T-helper 1 cell (primary cell): ENCODE measurements at places on chromosomes 7 and 10.

- DNase-seq: no peak
These were observed 4.2 kb upstream of the RPP38 start for GRCh38 chr10:15092855-15093408.

- no peak for DNase-seq
These were observed 79.3 kb upstream of the MEOX2 start for GRCh38 chr7:15765753-15766152.

GRCh38 chr7:126541406-126541805, 711.3 kb downstream of the GRM8 start:
- no peak for DNase-seq

GRCh38 chr7:130667593-130668257, 823 bp downstream of the COPG2 start:
- DNase-seq: no peak

DNA sequence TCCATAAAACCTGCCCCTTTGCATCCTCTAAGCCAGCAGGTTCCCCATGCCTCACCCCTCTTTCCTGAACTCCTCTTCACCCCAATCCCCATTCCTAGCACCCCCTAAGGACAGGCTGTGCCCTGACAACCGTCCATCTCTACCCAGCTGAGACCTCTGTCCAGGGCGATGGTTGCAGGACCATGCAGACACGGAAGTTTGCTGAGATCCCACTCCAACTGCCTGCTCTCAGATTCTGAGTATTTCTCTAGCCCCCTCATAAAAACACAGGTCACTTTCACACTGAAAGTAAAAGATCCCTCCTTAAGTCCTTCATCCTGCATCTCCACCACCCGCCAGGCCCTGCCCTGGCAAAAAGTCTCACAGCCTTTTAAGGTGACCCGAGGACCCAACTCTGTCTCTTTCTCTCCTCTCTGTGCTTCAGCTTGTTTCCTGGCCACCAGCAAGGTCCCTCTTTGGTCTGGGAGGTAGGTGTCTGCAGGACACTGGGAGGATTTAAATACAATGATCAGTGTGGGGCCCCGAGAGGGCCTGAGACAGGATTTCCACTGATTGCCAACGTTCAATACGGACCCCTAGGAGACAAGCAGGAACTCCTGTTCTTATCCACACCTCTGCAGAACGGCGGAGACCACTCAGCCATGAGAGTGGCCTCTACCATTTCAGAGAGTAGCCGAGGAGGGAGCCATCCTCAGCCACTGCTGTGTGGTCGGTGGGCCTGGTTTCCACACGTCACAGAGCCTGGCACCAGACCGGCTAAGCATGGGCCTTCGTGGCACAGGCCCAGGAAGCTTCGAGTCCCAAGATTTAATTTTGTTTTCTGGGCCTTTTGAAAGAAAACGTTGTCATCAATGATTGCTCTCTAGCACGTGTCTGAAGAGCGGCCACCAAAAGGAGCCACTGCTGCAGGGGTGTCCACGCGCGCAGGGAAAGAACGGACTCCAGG, 27.9 kb downstream of the CALML3 start:
- no peak for DNase-seq

GRCh38 chr10:129779126-129780111, 184.7 kb downstream of the EBF3 start:
- DNase-seq: no peak

DNA sequence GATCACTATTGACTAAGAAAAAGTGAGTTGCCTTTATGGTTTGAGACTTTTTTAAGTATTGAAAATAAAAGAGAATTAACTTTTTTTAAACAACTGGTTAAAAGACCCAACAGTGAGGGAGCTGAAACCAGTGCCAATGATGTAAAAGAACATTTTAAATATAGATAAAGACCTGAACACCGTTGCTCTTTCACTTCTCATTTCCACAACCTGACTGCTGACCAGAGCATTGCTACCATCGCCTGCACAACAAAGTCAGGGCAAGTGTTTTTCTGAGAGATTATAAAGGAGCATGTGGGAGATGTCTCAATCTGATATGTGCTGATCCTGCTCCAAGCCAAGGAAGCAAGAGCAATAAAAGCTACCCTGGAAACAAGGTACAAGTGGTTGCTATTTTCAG, 34.7 kb downstream of the IMMP2L start:
- no peak for DNase-seq

DNA sequence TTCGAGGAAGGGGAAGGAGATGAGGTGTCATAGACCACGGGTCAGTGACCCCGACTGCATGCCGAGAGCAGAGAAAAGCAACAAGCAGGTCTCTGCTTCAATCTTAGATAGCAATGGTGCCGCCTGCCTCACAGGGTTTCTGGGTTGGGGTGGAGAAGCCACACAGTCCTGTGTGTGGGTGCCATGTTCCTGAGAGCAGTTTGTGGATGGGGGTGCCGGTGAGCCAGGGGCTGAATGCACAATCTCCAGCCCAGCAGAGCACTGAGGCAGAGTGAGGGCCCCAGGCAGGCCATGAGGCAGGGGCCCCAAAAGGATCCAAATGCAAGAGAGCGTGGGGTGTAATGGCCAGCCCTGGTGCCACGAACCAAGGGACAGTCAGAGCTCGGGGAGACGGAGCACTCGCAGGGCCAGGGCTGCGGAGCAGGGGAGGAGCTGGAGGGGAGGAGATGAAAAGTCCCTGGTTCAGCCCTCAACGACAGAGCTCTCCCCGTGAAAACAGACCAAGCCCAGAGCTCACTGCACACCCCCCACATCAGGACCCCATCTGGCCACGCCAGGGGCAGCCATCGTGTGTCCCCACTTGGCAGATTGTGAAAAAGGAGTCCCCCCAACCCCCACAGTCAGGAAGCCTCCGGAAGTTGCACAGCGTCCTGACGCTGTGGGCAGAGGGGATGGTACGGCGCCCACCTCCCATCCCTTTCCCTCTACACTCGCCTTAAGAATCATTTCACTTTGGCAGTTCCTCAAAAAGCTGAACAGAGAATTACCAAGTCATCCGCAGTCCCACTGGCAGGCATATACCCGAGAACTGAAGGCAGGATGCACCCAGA, 19.9 kb downstream of the WDR86 start:
- DNase-seq: no peak

GRCh38 chr10:102675666-102676533, 31.6 kb downstream of the TRIM8 start:
- DNase-seq: no peak

- DNase-seq: no peak
These were observed 6.7 kb downstream of the SLC37A3 start for GRCh38 chr7:140391634-140392033.

- DNase-seq: no peak
These were observed 31.0 kb downstream of the TACR2 start for GRCh38 chr10:69385454-69386350.

- DNase-seq: no peak
These were observed 231.7 kb downstream of the SKIDA1 start for GRCh38 chr10:21293518-21294356.

GRCh38 chr7:7738177-7738576, 19.8 kb upstream of the RPA3 start:
- DNase-seq: no peak

DNA sequence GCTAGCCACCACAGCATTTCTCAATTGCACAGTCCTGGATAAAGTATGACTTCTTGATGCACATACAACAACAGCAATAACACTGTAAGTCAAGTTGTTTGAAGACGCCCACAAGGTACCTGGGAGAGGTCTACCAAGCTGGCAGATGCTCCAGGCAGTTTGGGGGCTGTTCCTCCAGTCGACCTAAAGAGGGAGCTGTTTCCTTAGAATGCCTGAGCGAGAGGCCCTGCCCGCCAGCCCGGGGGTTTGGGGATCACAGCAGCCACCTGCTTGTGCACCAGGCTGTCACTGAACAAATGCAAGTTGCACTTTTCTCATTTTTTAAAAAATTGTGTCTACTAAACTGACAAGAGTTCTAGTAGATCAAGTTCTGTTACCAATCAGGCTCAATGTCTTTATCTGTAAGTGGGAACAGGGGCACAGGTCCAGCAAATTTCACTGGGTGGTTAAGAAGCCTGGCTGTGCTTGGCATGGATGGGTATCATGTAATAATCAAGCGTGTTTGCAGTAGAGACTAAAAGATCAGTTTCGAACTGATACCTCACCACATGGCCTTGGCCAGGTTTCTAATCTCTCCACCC, 193.8 kb upstream of the ADO start:
- peak; percentile 35 for DNase-seq

DNA sequence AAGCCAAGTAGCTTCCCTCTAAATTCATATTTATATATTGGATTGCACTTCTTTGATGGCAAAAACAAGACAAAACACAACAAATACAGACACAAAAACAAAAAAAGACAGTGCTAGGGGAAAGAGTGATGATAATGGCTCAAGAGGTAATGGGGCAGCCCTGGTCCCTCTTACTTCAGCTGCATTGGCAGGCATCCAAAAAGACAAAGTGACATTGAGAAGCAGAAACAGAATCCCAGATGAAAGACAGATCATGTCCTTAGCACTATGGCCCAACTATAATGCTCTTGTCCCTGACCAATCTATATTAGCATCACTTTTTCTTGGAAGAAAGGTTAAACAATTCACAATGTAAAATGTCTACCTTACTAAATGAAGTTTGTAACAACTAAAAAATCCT, 76.2 kb downstream of the GPR85 start:
- DNase-seq: no peak

- no peak for DNase-seq
These were observed 172.3 kb downstream of the NRP1 start for GRCh38 chr10:33162248-33162575.

DNA sequence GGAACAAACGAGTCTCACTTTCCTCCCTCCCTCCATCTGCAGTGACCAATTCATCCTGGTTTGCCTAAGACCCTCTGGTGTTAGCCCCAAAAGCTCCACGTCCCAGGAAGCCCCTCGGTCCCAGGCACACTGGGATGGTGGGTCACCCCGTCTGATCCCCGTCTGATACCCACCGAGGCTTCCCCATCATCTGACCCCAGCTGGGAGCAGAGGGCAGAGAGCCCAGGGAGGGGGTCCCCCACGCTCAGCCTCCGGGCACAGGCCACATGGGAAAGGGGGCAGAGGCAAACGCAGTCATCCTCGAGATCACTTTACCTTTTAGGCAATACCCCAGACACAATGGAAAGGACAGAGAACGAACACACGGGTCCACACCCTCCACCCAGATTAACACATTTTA, 291.6 kb upstream of the PPP2R2D start:
- DNase-seq: no peak

- no peak for DNase-seq
These were observed 6.9 kb downstream of the MYOZ1 start for GRCh38 chr10:73634421-73634820.

- DNase-seq: no peak
These were observed 263.4 kb downstream of the CDC14C start for GRCh38 chr7:49187543-49188268.

- no peak for DNase-seq
These were observed 219.8 kb upstream of the FRMD4A start for GRCh38 chr10:14550471-14550981.

- no peak for DNase-seq
These were observed 35.2 kb downstream of the BTBD16 start for GRCh38 chr10:122306282-122306681.

- DNase-seq: no peak
These were observed 2.4 kb downstream of the GATA3 start for GRCh38 chr10:8056871-8057331.

DNA sequence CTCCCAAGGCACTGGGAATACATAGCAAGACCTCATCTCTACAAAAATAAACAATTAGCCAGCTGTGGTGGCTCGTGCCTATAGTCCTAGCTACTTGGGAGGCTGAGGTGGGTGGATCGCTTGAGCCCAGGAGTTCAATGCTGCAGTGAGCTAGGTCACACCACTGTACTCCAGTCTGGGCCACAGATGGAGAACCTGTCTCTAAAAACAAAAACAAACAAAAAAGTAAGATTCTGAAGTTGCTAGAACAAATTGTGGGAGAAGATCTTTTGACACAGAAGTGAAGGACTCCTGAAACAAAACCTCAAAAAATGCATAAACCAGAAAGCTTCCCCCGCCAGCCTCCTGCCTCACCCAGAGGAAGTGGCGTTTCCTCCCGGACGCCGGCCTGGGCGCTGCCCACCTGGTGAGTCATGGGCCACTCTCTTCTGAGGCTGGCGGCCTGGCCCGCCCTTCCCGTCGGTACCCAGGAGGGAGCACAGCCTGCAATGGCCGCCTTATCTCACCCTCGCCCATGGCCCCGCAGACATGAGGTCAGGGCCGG, 25.4 kb upstream of the ELN start:
- peak; percentile 8 for DNase-seq

DNA sequence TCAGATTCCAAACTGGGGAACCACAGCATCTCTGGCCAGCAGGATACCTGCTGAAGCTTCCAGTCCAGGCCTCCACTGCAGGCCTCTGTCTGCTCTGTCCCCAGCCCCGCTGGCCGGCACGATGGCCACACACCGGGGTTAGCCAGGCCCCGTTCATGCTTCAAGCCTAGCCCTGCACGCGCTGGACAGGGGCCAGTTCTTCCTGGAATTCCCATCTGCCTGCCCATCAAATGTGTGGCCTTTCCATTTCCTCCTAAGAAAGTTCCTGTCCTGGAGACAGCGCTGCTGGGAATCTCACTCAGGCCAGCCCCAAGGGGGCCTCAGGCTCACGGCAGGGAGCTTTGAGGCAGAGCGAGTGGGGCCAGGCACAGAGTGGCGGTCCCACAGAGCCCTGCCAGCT, 18.0 kb downstream of the SH2B2 start:
- DNase-seq: no peak

DNA sequence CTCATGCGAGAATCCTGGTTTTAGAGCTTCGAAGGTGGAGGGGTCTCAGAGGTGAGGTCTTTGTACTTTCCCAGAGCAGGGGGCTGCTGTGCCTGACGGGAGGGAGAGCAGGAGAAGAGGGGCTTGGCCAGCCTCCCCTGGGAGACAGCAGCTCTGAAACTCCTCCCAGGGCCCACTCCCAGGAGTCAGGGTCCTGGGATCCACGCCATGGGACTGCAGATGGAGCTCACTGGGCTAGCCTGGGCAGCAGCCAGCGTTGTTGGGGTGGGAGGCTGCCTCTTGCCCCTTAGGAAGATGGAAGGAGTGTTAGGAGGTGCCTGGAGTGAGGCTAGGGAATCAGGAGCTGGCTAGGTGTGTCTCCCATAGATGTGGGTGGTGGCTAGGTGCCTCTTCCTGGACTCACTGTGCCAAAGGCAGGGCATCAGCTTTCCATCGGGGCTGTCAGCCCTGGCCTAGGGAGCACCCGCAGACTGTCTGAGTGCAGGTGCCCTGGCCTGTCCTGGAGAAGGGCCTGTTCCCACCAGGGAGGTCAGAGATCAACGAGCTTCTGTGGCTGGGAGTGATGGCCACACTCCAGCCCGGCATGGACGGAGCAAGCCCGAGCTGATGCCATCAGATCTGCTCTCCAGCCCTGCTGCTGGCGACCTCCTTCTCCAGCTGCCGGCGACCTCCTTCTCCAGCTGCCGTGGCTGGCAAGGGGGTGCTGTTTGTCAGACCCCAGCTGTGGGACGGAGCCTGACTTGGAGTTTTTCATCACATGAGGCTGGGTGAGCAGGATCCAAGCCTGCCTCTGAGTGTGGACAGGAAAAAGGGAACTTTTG, 111.3 kb downstream of the PTPN20 start:
- DNase-seq: no peak

DNA sequence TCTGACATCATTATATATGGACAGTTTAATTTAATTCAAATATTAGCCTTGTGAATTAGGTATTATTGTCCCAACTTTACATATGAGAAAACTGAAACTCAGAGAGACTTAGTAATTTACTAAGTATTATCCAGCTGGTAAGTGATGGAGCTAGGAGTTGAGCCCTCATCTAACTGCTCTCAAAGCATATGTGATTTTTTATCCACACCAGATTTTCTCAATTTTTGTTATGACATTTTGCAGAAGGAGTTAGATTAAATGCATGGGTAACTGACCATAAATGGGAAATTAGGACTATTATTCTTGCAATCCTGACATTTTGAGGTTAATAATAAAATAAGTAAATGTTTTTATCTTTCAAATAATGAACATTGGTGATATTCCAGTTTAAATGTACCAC, 778.3 kb upstream of the SORCS1 start:
- DNase-seq: no peak

- no peak for DNase-seq
These were observed 233.0 kb downstream of the CACNA2D1 start for GRCh38 chr7:82210416-82211184.
